ENCODE measurements at places on chromosomes 5 and 9. TPM values are rescaled to one million over a fixed set of nuclear protein-coding genes. Genes with fewer than 3 reads are reported as not detected.

The PRLR gene
- total RNA-seq: 0.29 TPM

The LMNB1 gene
- total RNA-seq: 231 TPM

DNA sequence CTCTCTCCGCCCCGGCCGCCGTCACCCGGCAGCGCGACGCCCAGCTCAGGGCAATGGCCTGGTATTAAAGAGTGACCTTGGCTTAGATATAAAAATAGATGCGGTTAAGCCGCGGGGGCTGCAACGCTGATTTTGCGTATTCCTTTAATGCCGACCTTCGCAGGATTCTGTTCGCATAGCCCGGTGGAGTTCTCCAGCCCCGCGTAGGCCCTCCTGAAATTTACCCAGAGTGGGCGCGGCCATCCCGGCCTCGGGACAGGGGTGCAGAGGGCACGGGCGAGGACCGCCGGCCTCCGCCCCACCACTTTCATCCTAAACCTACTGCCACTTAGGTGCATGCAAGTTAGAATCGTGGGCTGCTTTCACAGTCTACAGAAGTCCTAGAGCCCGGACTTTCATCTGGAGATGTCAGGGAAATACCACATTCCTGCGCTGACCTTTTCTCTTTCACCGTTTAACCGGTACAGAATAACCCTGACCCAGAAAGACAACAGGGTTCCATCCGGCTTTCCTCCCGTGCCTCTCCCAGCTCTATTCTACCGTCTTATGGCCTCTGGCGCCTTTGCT lies 492 bp upstream of the FAM169A start:
- DNase-seq: no peak

GRCh38 chr9:104412238-104412637 lies 91.8 kb upstream of the OR13F1 start:
- DNase-seq: no peak

- DNase-seq: no peak
Observed at GRCh38 chr5:20213803-20214202, 225.8 kb upstream of the CDH18 start.

DNA sequence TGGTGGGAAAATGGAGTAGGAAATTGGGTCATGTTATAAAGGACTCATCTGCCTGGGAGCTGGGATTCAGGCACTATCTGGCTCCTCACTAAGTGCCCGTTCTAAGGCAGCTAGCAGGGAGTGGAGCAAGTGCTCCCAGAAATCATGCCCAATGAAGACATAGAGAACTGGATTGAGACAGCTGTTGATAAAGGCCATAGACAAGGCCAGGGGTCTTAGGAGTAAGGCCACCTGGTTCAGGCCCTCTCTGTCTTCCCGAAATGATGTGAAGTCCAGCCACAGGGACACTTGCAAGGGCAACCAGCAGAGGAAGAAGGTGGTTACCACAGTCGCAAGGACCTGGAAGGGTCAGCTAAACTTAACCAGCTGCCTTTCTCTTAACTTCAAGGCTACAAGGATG lies 20.1 kb upstream of the SPINK1 start:
- no peak for DNase-seq

GRCh38 chr5:120375248-120375647 lies 88.9 kb upstream of the PRR16 start:
- no peak for DNase-seq

DNA sequence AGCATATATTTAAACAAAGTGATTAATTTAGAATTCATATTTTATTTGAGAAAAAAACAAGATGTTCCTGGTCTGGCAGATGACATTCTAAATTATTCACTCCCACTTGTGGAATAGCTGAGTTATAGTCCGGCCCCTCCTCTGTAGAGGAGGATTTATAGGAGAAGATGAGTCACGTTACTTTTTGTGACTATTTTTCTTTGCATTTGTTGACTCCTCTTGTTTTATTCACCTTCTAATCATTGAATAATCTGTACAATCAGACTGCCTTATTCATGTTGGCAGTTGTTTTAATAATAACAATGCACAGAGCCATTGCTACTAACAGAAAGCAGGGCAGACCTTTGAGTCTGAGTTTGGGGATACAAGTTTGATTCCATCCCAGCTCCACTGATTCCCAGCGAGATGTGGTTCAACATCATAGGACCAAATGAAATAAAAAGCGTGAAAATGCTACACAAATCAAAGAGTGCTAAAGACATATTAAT lies 23.2 kb downstream of the DOCK8 start:
- no peak for DNase-seq

- no peak for DNase-seq
Observed at GRCh38 chr9:132234535-132234934, 72.7 kb downstream of the NTNG2 start.

DNA sequence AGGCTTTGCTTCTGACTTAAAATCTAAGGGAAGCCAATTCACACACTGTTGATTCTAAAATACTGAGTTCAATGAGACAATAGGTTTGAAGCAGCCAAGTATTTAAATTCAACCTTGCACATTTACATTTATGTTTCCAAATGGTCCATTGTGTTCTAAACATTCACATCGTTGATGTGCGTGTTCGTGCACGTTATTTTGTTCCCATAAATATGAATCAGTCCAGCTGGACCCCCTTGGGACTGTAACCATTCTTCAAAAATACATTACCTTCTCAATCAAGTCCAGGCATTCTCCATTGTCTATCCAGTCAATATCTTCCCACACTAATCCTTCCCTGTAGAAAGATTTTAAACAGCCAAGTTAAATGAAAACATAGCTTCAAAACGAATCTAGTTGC lies 146.4 kb upstream of the RETREG1 start:
- DNase-seq: no peak

DNA sequence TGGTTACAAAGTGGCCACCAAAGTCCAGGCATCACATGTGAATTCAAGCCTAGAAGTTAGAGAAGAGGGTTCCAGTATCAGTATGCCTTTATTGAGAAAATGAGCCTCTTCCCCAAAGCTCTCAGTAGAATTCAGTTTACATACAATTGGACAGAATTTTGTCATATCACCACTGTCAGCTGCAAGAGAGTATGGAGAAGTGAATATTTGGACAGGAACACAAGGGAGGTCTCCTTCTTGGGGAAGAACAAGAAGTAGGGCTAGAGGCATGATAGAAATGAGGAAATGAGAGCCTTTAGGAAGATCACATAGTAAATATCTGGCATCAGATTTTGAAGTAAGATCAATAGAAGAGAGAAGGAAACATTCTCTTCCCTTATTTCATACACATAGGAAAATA lies 27.8 kb upstream of the VLDLR start:
- no peak for DNase-seq

- DNase-seq: no peak
Observed at GRCh38 chr9:121962421-121962820, 130.7 kb downstream of the TTLL11 start.

DNA sequence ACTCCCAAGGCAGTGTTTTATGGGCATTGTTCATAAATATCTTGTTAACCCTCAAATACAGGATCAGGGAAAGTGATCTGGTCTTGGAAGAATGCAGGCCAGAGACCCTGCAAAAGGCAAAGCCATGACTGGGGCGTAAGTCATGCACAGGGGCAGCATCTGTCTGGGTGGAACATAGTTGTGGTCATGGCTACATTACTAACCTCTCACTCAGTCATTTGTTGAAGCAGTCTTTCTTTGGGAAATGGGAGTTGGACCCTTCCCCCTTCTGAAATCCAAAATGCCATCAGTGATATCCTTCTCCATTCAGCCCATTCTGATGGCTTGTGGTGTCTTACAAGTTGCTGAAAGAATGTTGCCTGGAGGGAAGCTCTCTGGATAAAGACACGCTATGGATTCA lies 68.1 kb downstream of the GDNF start:
- peak; percentile 94 for DNase-seq

DNA sequence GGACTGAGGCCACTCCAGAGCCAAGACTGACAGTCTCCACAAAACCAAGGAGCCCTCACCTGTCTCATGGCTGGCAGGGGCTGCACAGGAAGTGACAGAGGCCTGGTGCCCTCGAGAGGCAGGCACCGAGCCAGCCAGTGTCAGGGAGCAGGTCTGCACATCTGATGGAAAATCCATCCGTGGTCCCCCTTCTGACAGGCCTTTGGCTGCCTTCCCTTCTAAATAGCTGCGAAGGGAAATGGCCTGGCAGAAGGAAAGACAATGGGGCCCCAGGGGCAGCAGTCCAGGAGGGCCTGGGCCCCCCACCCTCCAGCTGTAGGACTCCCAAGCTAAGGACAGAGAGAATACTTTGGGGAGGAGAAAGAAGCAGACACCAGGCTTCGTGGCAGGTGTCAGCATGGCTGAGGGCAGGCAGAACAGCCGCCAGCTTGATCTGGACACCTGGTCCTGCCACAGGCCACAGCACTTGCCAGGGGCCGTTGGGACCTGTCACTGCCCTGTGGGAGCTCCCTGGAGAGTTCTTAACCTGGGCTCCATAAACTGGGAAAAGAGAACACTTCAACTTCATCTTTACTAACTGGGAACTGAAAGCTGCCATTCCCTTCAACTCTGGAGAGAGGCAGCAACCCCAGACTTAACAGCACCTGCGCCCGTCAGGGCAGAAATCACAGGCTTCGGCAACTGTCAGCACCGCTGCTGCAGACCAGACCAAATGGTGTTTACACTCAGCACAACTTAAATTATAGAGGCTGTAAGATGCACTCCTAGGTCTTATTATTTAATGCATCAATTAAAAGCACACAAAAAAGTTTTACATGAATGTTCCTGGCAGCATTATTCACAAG lies 22.0 kb downstream of the ADAMTS2 start:
- no peak for DNase-seq

GRCh38 chr9:99824378-99825171 lies 2.9 kb downstream of the NR4A3 start:
- DNase-seq: peak; percentile 55
